ENCODE measurements at places on chromosomes 5 and 9.
A peak's percentile ranks its signal among the peaks of the same experiment; 100 is the strongest.

- no peak for DNase-seq
Measured at GRCh38 chr5:40045429-40045828, 620.6 kb upstream of the DAB2 start.

DNA sequence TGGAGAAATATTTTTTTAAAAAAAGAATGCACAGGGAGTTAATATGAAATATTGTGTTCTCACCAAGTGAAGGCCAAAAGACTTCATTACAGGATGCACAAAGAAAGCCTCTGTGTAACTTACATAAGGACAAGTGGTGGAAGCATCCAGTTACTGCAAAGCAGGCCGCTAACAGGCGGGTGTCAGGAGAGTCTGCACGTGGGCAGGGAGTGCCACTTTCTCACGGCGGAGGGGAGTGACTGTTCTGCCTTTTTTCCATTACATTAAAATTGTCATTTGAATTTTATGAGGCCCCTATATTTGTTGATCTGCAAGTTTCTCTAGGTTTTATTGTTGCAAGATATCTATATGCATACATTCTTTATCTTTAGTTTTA, 28.1 kb upstream of the SPATA31E1 start:
- no peak for DNase-seq

DNA sequence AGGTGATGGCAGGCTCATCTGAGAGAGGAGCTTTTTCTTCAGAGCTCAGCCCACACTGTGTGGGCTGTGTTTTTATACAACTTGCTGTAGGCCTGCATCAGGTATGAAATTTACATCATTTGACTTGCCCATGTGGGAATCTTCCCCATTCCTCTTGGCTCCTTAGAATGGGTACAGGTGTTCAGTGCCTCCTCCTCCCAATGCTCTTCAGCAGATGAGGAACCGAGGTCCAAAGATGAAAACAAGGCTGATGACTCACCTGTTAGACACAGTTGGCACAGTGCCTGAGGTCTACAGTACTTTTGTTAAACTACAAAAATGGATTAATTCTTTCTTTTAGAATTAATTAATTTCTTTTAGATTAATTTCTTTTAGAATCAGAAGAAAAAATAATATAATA, 20.8 kb downstream of the PAPPA start:
- DNase-seq, result no peak

- no peak for DNase-seq
Measured at GRCh38 chr5:14184082-14184481, 40.9 kb downstream of the TRIO start.

- DNase-seq, result no peak
Measured at GRCh38 chr5:137361280-137361679, 137.8 kb downstream of the SPOCK1 start.

DNA sequence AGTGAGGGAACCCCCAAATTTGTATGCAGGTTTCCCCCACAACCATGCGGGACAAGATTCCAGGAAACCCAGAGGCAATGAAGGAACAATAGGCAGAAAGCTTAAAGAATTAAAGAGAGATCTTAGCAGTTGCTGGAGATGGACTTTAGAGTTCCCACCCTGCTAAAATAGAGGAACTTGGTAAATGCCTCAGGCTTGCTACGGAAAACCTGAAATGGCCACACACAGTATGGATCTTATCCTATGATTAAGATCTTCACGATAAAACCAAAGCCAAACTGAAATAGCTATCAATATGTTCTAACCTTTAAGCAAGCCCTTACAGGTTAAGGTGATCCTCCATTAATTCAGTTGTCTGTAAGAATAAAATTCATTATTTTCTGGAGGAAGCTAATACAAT, 148.3 kb downstream of the RANBP17 start:
- no peak for DNase-seq

DNA sequence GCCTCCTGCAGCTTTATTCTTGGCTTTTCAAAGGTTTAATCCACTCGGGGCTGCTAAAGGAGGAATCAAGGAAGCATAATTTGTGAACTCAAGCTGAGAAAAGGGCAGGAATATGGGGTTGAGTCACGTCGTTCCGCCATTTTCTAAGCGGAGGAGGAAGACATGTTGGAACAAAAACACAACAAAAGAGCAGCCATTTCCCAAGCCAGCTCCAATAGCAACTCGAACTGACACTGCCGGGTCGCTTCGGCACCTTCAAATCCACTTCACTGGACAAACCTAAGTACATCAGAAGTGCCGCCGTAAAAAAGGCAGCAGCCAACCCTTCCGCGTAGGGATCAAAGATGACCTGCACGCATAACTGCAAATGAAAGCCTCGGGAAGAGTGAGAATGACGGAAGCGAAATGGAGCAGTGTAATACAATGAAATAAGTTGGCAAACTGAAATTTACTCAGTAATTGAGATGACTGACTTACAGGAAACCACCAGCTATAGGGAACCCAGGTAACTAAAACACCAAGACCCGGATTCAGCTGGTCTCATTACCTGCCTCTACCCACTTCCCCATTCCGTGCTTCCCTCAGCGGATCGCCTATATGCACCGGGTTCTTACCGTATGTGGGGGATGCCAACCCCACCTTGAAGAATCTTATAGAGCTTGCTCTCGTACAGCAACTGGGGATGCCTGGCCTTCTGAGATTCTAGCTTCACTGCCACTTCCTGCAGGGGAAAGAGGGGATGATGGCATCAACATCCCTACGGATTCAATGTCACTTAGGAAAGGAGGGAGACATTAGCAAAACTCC, 1.6 kb downstream of the CSNK1A1 start:
- DNase-seq, result peak; percentile 51

- no peak for DNase-seq
Measured at GRCh38 chr5:121019734-121020133, 555.6 kb downstream of the PRR16 start.

DNA sequence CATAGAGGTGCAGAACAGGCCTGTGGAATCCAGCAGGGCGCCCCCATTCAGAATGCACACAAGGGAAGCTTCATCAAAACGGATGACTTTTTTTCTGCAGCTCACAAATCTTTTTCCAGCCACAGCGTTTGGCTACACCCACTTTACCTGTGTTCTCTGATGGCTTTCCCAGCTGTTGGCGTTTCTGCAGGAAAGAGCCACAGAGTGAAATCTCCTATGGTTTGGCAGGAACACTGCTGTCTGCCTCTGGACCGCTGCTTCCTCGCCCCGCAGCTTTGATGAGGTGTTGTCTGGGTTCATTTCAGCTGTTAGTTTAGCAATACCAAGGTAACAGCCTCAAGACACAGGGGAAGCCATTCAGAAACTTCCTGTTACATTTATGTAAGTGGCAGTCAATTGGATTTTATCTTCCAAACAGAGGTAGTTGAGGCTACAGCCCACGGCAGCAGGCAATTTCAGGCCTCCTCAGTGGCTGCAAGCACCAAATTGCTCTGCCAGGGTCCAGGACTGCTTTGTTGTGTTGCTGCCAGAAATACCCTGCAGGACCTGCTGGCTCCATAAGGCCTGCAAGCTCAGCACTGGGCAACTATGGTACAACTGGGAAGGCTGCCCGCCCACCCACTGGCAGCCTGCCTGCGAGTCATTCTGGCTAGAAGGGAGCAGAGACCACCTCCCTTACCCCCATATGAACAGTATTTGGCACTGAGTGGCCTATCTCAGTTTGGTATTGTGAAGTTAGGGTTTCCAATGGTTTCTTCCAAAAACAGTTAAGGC, 96.7 kb downstream of the MVB12B start:
- no peak for DNase-seq

GRCh38 chr9:23751633-23752032, 74.4 kb downstream of the ELAVL2 start:
- DNase-seq, result no peak

DNA sequence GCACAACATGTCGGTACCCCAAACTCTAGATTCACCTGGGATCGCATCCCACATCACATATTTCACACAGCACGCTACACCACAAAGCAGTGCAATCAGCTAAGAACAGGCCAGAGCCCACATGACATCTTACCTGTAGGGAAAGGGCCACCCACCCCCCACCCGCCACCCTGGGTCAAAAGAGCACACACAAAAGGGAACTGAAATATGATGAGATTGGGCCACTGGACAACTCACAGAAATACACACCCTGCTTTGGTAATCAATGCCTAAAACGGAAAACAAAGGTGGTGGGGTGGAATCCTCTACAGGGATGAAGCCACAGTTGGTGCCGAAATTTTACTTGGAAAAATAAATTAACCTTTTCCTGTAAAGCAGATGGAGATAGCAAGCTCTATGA, 13.1 kb downstream of the RETREG1 start:
- no peak for DNase-seq

GRCh38 chr5:30736669-30737068, 456.8 kb upstream of the CDH6 start:
- no peak for DNase-seq

GRCh38 chr5:98489021-98489420, 284.4 kb upstream of the RGMB start:
- no peak for DNase-seq

- DNase-seq, result no peak
Measured at GRCh38 chr5:165400086-165400485, 1894.7 kb downstream of the MAT2B start.

- DNase-seq, result no peak
Measured at GRCh38 chr5:103657301-103657700, 94.7 kb upstream of the NUDT12 start.

- no peak for DNase-seq
Measured at GRCh38 chr9:133226219-133227171, 17.4 kb upstream of the OBP2B start.

DNA sequence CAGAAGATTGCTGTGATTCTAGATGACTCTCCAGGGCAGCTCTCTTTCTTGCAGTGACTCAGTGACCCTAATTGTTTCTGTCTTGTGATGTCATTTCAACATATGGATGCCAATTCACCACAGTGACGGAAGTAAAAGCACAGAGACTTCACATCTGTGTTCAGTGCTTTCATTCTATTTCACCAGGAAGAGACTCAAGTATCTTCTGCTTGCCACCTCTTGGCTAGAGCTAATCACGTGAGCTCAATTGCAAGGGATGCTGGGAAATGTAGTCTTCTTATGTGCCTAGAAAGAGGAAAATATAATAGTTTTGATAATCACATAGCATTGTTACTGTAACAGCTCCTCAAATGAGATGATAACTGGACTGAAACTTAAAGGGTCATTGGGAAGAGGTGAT, 453.3 kb upstream of the KLF4 start:
- peak; percentile 14 for DNase-seq

GRCh38 chr9:4820168-4820567, 27.4 kb downstream of the RCL1 start:
- DNase-seq, result no peak

- no peak for DNase-seq
Measured at GRCh38 chr5:56142614-56143372, 90.3 kb downstream of the ANKRD55 start.

- no peak for DNase-seq
Measured at GRCh38 chr9:86902991-86903733, 44.1 kb downstream of the GAS1 start.

DNA sequence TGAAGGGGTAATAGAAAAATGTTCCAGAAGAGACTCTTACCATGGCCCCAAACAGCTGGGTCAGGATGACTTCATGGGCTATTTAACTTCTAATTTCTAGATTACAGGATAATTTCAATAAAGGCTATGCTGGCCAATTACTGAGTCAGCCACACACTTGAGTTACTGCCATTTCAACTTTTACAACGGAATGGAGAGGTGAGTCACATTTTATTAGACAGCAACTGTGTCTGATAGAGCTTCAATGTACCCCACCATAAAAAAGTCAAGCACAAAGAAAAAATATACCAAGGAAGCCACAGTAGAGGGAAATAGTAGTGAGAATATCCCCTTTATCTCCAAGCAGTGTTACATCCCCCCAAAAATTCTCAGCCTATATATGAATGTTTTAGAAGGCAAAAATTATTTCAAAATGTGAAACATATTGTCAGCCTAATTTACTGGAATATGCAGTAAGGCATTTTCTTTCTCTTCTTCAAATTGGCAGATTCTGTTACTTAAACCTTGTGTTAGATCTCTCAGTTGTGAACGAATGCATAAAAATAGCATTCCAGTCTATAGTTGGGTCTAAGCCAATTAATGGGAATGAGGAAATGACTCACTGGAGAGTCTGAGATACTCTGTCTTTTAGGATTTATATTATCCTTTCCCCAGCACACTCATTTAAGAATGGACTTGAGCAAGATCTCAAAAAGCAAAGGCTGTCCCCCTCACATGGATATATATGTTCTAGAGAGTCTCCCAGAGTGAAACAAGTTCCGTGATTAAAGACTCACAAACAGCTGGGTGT, 47.1 kb upstream of the RAI14 start:
- DNase-seq, result no peak

DNA sequence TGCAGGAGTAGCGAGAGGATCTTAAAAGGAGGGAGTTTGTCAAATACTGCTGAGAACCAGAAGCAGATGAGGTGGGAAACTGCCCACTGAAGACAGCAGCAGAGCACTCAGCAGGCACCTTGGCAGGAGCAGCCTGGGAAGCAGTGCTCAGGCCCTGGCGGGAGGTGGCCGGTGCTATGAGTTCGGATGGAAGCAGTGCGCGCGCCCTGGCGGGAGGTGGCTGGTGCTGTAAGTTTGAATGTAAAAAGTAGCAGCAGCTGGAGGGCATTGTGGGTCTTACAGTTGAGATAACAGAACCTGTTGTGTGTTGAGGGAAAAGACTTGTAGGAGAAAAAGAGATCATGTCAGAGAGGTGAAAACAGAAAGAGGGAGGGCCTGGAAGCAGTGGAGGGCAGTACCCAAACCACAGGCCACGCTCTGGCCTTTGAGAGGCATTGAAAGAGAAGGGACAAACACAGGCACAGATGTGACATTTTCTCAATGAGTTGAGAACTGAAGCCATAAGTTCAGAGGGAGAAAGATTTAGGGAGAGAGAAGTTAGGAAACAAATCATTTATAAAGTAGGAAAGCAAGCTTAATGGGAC, 130.9 kb downstream of the ERCC6L2 start:
- DNase-seq, result no peak

All from NB4 (cell line).